Stimulated activated CD4-positive, alpha-beta T cell treated with anti-CD3 and anti-CD28 coated beads, TNF-alpha, amount 100 ng/mL, for 1 hour (primary cell): ENCODE measurements at places on chromosomes 7 and 10.

DNA sequence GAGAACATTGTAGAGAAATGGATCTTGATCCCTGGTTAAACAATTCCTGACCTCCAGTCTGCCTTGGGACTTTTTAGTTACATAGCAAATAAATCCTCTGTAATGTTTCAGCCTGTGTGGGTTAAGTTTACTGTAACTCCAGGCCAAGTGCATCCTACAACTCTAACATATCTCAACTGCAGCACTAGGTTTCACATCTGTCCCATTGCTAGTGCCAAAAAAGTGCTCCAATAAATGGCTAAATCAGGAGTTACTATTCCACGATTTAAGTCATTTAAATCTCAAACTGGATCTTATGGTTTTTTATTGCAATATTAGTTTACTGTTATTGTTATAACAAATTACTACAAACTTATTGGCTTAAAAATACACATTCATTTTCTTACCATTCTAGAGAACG is 479.6 kb downstream of the GPAM start:
- DNase-seq: no peak

DNA sequence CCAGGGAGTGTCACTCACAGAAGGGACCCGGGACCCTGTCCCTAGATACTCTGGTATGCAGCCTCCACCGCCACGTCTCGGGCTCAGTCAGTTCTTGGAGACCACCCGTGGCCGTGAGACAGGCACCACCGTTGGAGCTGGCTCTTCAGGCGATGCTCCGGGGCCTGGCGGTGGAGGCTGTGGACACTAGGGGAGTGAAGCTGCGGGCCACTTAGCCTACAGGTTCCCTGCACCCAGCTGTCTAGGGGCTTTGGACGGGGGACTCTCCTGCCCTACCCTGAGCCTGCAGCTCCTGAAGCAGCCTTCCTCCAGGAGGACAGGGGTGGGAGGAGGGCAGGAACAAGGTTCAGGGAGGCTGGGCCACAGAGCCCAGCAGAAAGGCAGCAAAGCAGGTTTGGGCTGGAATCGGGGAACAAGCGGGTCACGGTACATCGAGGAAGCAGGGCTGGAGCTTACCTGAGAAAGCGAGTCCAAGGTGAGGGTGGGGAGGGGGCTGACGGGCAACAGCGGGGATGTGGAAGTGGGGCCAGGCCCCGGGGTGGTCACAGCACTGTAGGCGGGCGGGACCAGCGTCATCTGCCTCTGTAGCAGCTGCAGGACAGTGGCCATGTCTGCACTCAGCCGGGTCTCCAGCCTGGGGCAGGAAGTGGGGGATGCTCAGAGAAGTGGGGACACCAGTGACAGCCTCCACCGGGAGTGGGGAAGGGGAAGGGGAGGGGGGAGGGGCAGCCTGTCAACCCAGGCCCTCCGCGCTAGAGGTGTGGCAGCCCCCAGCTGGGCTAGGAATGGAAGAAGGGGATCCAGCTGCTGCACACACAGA is 31.5 kb downstream of the KCNH2 start:
- no peak for DNase-seq

GRCh38 chr7:30363778-30364563 is 79.6 kb downstream of the ZNRF2 start:
- no peak for DNase-seq

- DNase-seq: no peak
These were observed 14.0 kb upstream of the PCGF5 start for GRCh38 chr10:91206427-91206826.

DNA sequence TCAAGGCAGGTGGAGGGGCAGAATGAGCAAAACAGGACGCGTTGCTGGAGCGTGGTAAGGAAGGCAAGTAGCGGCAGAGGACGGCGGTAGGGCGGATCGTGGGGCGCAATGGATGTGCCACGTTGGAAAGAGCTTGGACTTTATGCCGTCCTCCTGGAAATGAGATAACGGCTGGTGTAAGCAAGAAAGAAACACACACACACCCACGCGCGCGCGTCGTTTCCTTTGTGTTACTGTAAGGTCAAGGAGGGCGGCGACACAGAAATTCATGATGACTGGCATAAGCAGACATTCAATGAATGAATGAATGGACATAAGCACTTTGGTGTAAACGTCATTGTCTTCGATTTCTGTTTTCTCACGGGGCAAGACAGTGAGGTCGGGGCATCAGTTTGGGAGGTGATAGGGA is 683 bp upstream of the ENTPD7 start:
- peak; percentile 21 for DNase-seq

GRCh38 chr7:128031901-128032604 is 816 bp upstream of the LRRC4 start:
- no peak for DNase-seq

- DNase-seq: no peak
These were observed 161.9 kb upstream of the PRR15 start for GRCh38 chr7:29401769-29402168.

GRCh38 chr10:79445977-79446757 is 743 bp upstream of the ZCCHC24 start:
- no peak for DNase-seq

GRCh38 chr7:80307227-80307856 is 172.7 kb downstream of the GNAI1 start:
- DNase-seq: no peak

DNA sequence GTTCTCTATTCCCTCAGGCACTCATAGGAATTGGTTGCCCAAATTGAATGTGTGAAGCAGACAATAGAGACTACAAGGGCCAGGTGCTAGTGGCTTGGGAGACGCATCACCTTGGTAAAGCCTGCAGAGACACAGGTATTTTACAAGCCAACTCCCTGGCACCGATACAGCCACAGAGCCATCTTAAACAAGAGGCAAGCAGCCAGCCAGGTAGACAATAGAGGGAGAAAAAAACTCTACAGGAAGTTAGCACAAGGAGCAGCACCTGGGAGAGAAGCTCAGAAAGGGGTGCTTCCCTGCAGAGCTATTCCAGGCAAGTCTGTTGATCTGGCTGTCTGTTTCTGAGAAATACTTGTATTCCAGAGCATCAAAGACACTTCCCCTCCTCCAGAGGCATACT is 43.0 kb upstream of the CDK1 start:
- DNase-seq: no peak

DNA sequence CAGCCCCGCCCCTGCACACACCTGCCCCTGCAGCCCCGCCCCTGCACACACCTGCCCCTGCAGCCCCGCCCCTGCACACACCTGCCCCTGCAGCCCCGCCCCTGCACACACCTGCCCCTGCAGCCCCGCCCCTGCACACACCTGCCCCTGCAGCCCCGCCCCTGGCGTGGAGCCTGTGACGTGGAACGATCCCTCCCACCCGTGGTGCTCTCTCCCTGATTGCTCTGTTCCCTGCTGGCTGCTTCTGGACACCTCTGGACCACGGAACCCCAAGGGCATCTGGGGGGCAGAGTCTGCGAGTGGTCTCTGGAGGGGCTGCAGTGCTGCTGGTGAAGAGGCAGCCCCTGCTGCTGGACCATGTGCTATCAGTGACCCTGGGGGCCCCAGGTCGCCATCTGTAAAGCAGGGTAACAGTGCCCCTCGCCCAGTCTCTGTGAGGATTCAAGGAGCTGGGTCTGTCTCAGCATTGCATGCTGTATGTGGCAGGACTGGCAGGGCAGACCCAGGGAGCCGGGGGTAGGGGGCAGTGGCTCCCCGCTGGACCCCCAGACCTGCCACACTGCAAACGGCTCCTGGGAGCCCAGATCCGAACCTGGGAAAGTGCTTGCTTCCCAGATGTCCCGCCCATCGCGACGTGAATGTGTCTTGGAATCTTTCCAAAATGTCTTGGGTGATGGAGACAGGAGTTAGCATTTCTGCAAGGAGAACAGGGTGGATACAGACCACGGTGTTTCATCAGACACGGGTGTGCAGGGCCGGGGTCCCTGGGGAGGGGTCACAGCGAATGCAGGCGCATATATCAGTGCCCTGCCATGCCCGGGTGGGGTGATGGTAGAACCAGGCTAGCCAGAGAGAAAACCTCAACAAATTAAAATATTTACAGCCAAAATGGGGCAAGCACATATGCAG is 27.9 kb upstream of the NKX6-2 start:
- DNase-seq: no peak

DNA sequence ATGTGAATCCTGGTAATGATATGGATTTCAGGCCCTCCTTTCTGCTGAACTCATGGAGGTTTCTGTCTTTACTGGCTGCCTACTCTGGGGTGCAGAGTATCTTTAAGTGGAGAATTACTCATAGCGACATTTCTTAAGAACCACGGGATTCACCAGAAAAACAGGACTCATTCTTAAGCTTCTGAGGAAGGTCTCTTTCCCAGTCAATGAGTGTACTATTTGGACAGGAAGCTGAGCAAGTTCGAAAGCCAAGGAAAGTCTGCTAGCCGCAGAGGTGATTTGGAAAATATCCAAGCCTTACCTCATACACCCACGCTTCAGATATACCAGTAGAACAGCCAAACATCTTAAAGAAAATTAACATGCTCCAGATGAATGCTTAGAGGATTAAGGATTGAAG is 377.6 kb upstream of the MYO3A start:
- DNase-seq: no peak

- no peak for DNase-seq
These were observed 580.2 kb downstream of the SUGCT start for GRCh38 chr7:40715053-40715430.

GRCh38 chr7:49763791-49764190 is 9.6 kb upstream of the VWC2 start:
- DNase-seq: no peak

- no peak for DNase-seq
These were observed 42.6 kb upstream of the GSAP start for GRCh38 chr7:77458786-77459185.

DNA sequence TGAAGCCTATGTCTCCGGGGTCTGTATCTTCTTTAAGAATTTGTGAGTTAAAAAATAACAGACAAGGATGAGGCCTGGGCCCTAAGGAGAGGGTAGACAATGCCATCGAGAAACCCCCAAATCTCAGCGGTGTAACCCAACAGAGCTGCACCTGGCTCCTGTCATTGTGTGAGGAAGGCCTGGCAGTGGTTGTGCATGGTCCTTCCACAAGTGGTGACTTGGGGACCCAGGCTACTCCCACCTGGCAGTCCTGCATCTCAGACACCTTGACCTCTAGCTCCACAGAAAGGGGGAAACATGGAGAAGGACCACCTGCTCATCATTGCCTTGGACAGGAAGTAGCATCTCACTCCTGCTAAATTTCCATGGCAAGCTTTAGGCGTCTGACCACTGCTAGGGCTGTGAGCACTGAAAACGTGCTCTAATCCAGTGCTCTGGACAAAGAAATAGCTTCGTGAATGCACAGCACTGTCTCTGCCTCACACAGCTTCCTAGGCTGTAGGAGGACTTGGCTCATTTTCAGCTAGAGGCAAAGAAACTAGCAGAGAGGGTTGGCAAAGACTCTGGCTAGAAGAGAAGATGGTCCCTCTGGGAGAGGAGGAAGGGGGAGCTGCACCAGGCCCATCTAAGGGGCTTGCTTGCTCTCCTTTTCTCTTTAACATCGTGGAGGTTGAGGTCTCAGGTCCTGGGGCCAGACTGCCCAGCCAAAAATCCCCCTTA is 273.9 kb upstream of the ZMIZ1 start:
- DNase-seq: no peak

DNA sequence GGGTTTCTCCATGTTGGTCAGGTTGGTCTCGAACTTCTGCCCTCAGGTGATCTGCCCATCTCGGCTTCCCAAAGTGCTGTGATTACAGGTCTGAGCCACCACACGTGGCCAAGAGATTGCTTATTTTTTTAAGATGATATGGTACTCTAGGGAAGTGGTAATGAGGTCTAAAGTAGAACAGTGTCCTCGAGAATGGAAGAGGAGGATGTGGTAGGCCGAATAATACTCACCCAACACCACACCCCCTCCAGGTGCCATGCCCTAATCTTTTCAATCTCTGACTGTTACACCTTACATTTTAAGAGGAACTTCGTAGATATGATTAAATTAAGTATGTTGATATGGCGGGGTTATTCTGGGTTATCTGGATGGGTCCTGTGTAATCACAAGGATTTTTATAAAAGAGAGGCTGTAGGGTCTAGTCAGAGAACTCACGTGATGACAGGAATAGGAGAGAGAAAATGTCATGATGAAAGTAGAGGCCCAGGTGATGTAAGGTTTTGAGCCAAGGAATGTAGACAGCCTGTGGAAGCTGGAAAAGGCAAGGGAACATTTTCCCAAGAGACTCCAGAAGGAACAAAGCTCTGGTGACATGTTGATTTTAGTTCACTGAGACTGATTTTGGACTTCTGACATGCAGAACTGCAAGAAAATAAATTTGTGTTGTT is 29.5 kb downstream of the CDK13 start:
- no peak for DNase-seq

DNA sequence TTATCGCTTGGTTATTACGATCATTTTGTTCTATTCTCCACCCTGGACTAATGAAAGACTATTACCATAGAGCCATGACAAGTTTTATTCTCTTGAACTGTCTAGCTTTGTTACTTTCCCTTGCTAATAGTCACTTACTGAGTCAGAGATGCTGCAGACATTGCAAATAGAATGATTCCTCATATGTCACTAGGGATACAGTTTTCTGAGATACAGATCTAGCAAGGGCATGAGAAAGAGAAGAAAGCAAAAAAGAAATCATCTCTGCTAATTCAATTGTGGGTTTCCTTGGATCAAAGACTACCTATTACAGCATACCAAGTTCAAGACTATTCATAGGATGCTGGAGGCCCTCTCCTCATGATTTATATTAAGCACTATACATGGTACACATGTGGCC is 204.3 kb downstream of the MBL2 start:
- DNase-seq: no peak

GRCh38 chr10:50623663-50624412 is at the start of gene SGMS1:
SGMS1 (minus strand) TSS chr10:50623956; CDS start chr10:50344114, 279,842 bp downstream.
- DNase-seq: no peak

GRCh38 chr7:50591098-50591479 is 25.9 kb upstream of the DDC start:
- no peak for DNase-seq

- no peak for DNase-seq
These were observed 5.4 kb upstream of the DMTF1 start for GRCh38 chr7:87146740-87147386.

- no peak for DNase-seq
These were observed 29.5 kb downstream of the ZNF775 start for GRCh38 chr7:150408393-150409299.

- DNase-seq: no peak
These were observed 55.5 kb downstream of the COL1A2 start for GRCh38 chr7:94450044-94450697.

DNA sequence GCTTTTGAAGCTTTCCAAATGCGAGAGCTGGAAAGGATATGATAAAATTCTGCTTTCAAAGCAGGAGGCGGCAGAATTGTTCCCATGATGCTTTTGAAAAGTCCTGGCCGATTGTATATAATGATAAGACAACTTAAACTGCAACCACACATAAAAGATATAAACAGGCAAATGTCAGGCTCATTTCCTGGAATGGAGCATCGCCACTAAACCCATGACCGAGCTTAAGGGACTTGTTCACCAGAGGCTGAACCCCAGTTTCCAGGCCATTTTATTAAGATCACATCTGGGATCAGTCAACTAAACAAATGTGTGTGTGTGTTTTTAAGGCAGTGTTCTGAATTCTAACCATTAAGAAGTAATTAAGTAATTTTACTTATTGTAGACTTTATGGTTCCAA is 131.6 kb downstream of the ITGA8 start:
- DNase-seq: no peak

- no peak for DNase-seq
These were observed 339.9 kb upstream of the LRRN3 start for GRCh38 chr7:110750931-110751605.

GRCh38 chr7:120944826-120945562 is 5.6 kb upstream of the ING3 start:
- DNase-seq: no peak
